ENCODE measurements at places on chromosomes 2 and 18.

DNA sequence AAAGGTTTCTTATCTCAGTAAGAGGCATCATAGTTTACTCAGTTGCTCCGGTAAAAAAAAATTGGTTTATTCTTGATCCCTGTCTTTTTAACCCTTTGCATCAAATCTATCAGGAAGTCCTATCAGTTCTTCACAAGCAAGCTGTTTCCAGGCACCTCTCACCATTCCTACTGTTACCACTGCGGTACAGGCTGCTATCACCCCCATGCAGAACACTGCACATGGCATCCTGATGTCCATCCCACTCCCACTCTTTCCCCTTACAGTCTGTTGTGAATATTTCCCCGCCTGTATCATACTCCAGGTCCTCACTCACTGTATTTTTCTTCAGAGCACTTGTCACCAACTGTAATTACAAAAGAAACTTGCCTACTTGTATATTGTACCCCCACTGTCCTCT, 5.3 kb upstream of the CNRIP1 start:
- no peak for DNase-seq

DNA sequence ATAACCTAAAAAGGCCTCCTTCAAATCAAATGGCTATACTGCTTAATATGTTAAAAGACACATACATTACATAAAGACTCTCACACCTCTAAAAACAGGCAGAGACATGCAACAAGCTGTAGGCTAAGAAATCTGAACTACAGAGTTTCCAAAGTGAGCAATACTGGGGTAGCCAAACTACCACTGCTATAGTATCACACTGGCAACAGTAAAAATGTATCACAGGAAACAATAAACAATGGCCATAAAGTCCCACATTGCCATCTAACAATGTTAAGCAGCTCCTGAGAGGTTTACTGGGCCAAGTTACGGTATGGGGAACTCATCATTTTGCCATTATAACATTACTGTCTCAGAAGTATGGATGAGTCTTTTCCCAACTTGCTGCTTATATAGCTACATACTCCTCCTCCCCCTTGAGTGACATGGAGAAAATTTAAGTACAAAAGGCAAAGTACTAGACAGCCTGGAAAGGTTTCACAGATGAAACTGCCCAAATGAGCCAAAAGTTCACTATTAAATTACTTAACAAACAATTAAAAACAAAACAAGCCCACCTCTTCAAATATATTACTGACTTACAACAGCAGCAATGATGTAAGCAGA, 50.3 kb downstream of the SS18 start:
- no peak for DNase-seq

DNA sequence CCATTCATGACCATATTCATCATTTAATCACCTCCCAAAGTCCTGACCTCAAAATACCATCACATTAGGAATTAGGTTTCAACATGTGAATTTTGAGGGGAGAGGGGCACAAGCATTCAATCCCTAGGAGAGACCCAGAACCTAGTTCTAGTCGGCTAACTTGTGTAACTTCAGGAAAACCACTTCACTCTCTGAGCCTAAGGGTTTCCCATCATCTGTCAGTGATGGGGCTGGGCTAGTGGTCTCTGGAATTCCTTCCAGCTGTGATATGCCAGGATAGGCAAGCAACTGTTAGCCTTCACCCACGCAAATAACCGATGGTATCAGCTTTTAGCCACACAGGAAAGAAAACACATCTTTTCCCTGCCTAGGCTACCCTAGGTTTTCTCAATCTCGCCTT, 52.5 kb upstream of the MEX3C start:
- DNase-seq = no peak

GRCh38 chr2:237859082-237859433, 365 bp upstream of the RAMP1 start:
- DNase-seq = no peak

DNA sequence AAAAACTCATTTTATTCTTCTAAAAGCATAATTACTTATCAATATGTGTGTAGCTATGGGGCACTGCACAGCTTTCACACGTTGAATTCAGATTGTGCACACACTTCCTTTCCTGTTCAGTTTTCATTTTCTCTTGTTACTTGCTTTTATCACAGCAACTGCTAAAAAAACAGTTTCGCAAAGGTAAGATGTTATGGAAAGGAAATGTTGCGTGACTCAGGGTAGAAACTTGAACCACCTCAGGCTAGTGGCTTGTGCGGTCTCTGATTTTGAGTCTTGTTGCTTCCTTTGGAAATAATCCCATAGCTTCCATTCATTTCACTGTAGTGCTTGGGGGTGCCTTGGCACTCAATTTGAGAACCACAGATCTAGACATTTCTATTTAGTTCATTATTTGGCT, 171.9 kb downstream of the FMNL2 start:
- no peak for DNase-seq

GRCh38 chr2:184628051-184628450, 29.7 kb downstream of the ZNF804A start:
- DNase-seq = no peak

- no peak for DNase-seq
Measured at GRCh38 chr2:64591188-64591587, 62.5 kb downstream of the SERTAD2 start.
